ENCODE measurements at places on chromosomes 12 and 14.

DNA sequence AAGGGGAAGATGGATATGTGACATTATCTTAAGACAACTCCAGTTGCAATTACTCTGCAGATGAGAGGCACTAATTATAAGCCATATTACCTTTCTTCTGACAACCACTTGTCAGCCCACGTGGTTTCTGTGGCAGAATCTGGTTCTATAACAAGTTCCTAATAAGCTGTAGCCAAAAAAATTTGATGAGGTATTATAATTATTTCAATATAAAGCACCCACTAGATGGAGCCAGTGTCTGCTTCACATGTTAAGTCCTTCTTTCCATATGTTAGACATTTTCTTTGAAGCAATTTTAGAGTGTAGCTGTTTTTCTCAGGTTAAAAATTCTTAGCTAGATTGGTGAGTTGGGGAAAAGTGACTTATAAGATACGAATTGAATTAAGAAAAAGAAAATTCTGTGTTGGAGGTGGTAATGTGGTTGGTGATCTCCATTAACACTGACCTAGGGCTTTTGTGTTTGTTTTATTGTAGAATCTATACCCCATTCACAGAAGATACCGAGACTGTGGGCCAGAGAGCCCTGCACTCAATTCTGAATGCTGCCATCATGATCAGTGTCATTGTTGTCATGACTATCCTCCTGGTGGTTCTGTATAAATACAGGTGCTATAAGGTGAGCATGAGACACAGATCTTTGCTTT lies 36.9 kb downstream of the PSEN1 start:
- peak; percentile 30 for DNase-seq

DNA sequence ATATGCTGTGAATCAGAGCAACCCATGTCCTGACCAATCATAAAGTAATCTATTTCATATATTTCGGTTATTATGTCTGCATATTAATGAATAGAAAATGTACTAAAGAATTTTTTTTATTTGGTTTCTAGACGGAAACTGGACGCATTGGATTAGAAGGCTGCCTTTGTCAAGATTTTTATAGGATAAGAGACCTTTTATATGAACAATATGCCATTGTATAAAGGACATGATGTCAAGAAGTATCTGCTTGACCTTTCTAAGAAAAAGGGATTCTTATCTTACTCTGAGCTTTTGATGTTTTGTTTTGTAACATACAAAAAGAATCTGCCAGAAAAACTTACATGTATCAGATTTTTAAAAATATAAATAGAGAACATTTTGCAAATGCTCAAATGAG lies 39.8 kb downstream of the CPSF2 start:
- DNase-seq = no peak

- DNase-seq = no peak
Observed at GRCh38 chr14:31792726-31793125, 231.5 kb downstream of the NUBPL start.

DNA sequence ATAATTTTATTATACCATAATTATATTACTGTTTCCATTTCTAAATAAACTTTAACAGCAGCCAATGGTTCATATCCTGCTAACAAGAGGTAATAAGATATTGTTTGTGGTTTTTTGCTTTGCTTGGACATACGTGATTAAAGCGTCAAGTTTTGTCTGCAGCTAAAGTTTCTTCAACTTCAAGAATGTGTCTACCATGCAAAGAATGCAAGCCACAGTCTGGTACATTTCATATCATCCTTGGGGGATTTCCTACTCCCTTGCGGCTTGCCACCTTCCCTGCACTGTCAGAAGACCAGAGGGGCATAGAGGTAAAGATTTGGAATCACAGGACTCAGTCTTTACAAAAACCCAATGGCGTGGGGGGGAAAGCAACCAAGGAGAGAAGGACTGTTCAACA lies 125.2 kb downstream of the MED13L start:
- DNase-seq = peak; percentile 64

GRCh38 chr14:104036212-104036611 lies 49.3 kb upstream of the ASPG start:
- DNase-seq = no peak

- DNase-seq = no peak
Observed at GRCh38 chr14:94139421-94139820, 10.0 kb upstream of the IFI27L2 start.

GRCh38 chr12:66713984-66714383 lies 35.1 kb upstream of the GRIP1 start:
- DNase-seq = no peak

GRCh38 chr12:31035226-31035625 lies 38.4 kb upstream of the DDX11 start:
- no peak for DNase-seq

DNA sequence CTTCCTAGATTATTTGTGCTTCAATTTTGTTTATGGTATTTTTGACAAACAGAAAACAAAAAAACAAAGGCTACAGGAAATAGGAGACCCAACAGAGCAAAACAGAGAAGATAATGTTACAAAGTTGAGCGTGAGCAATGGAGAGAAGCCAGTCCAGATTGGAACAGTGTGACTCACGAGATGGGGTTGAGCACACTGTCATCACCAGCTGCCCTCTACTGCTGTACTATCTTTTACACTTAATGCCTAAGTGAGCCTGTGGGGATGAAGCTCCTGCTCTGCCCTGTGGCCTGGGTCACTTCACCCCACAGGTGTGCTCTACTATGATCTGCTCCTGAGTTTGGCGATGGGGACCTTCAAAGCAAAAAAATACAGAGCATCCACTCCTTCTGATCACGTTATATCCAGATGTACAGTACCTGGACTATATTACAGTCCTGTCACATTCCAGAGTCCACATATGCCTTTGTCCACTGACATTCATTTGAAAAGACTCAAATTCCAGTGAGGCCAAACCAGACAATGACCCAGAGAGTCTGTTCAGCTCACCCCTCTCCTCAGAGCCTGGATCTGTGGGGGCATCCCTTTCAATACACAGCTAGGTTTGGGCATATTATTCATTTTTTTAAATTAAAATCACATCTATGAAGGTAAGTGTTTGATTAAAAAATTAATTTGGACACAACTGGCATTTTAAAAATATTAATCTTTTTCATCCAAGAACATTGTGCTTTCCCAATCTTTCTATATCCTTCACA lies 4.4 kb downstream of the IPO8 start:
- peak; percentile 83 for DNase-seq
